Neural crest cell (in vitro differentiated cells): ENCODE measurements at places on chromosomes 11 and 22. TPM values are rescaled to one million over a fixed set of nuclear protein-coding genes. Genes with fewer than 3 reads are reported as not detected.

The MS4A6A gene
- total RNA-seq = not detected in 2 replicates

The TBX1 gene
- not detected in 2 replicates for total RNA-seq

The TYR gene
- total RNA-seq = not detected in 2 replicates

The MB gene
- not detected in 2 replicates for total RNA-seq

The TIGD3 gene
- 3.3 TPM in 2 replicates for total RNA-seq

The C11orf52 gene
- not detected in 2 replicates for total RNA-seq

The C11orf16 gene
- total RNA-seq = not detected in 2 replicates

The RIMBP3C gene
- 1.0 and 1.4 TPM in 2 replicates for total RNA-seq

The RFPL1 gene
- not detected in 2 replicates for total RNA-seq

The NOL12 gene
- total RNA-seq = 43.3 and 44.5 TPM in 2 replicates

The TUB gene
- 23.7 and 26.1 TPM in 2 replicates for total RNA-seq

The FGF3 gene
- total RNA-seq = not detected in 2 replicates

The SMC1B gene
- total RNA-seq = not detected in 2 replicates

The FAM227A gene
- total RNA-seq = 7.3 and 7.8 TPM in 2 replicates

The TNNT3 gene
- not detected in 2 replicates for total RNA-seq

The NECTIN1 gene
- total RNA-seq = 44.6 and 49.2 TPM in 2 replicates

The PAK1 gene
- 60.5 and 67.7 TPM in 2 replicates for total RNA-seq

The SHANK3 gene
- total RNA-seq = 15.2 and 15.4 TPM in 2 replicates

The SSRP1 gene
- 280 TPM in 2 replicates for total RNA-seq
